8988T (cell line): ENCODE measurements at places on chromosomes 3 and 15.

DNA sequence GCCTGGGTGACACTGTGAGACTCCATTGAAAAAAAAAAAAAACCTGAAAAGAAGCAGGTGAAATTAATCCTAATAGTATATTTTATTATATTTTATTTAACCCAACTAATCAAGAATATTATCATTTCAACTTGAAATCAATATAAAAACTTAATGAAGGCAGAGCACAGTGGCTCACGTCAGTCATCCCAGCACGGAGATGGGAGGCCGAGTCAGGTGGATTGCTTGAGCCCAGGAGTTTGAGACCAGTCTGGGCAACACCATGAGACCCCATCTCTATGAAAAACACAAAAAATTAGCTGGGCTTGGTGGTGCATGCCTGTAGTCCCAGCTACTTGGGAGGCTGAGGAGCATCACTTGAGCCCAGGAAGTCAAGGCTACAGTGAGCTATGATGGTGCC is 33.3 kb upstream of the SLC41A3 start:
- no peak for DNase-seq

DNA sequence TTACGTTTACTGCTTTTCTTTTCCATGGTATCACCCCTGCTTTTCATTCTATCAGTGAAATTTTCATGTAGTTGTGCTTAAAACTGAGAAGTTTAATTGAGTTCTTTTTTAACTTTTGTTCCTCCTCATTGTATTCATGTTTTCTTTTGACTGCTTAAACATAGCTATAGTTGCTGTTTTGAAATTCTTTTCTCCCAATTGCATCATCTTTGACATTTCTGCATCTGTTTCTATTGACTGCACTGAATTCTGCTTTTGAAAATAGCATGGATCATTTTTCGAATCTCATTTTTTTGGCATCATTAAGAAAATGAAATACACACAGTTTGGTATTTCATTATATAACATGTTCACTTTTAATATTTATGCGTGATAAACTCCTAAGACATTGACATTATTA is 694.9 kb downstream of the MECOM start:
- no peak for DNase-seq

DNA sequence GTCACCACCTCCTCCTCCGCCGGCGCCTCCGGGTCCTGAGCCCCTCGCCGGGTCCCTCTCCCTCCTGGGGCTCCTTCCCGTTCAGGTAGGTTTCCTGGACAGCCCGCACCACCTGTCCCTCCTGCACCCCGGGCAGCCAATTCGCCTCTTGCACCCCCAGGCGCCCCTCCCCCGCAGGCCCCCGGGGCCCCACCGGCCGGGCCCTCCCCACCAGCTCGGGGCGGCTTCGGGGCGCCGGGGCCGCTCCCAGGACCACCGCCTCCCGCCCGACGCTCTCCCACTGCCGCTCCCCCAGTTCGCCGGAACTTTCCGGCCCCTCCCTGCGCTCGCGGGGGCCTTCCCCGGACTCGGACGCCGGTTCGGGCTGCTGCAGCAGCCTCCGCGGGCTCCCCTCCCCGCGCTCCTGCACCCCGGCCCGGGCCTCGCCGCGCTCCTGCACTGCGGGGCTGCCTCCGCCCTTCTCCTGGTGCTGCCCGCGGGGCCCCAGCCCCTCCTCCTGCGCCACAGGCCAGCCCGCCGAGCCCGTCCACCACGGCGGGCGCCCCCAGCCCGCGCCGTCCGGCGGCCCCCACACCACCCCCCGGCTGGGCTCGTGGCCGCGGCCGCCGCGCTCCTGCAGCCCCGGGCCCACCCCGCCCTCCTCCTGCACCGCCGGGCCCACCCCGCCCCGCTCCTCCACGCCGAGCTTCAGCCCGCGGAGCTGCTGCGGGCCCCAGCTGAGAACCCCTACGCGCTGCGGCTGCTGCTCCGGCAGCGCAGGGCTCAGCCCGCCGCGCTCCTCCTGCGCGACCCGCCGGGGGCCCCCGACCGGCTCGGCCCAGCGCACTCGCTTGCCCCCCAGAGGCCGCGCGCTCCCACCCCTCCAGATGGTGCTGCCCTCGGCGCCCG is 587 bp upstream of the TNK2 start:
- peak; percentile 89 for DNase-seq

- DNase-seq: no peak
Measured at GRCh38 chr15:33453761-33454160, 143.0 kb downstream of the RYR3 start.

DNA sequence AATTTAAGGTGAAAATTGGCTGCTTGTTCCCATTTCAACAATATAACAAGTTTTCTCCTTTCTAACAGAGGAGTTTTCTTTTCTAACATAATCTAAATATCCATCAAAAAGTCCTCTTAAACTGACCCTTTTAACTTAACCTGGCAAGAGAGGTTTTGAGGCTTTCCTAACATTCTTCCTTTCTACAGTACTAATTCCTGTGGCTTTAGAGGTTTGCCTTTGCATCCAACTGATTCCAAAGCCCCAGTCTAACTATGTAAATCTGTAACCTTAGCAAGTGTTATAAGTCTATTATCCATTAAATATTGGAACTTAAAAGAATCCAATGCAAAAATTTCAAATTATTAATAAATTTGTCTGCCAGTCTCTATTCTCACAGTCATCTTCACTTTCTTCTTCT is 134.1 kb downstream of the ISL2 start:
- no peak for DNase-seq

DNA sequence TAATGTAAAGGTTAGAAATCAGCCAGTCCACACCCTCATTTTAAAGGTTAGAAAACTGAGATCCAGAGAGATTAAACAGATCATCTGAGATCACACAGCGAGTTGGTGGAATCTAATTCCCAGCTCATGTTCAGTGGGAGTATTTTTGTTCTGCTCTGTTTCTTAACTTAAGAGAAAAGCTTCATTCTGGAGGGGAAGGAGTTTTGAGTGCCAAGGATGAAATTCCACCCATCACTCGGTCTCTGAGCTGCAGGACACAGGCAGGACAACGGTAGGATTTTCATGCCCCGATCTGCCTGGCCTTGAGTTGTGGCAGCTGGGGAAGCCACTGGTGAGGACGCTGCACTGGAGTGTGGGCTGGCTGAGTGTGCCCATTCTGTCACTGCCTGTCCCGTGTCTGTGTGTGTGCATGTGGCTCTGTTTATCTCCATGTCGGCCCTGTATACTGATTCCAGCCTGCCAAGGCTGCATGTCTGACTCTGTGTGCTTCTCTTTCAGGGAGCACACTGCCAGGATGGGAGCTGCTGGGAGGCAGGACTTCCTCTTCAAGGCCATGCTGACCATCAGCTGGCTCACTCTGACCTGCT is 94.3 kb downstream of the CEMIP start:
- no peak for DNase-seq

GRCh38 chr3:158617982-158618875 is 26.1 kb upstream of the GFM1 start:
- no peak for DNase-seq

DNA sequence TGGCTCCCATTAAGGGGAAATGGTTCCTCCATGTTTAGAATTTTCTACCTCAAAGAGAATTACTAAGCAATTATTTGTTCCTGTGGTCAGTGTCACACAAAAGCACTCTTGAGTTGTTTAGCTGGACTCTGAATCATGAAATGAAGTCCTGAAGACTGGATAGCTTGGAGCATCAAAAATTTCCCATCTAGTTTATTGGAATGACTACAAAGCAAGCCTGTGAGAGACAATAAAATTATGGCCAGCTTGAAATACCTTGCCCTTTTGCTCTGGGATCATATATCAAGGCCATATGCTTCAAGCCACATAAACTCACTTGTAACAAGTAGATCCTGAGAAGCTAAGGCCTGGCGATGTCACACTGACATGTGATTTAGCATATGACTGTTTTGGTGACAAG is 292.3 kb downstream of the TIGIT start:
- DNase-seq: no peak

- no peak for DNase-seq
Measured at GRCh38 chr3:12275974-12276650, 12.8 kb upstream of the PPARG start.

DNA sequence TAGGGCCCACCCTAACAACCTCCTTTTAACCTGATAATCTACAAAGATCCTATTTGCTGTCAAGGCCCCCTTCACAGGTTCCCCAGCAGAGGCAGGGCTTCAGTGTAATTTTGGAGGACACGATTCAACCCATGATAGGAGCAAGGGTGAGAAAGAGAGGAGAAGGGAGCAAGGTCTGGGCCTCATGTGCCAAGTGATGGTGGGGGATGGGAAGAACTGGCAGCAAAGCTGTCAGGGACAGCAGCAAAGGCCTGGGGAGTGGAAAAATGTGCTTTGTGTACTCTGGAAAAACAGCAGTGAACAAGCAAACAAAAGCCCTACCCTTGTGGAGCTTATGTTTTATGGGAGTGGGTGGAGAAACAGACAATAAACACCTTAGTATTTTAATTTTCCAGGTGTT is 2.7 kb upstream of the GALNT15 start:
- no peak for DNase-seq

DNA sequence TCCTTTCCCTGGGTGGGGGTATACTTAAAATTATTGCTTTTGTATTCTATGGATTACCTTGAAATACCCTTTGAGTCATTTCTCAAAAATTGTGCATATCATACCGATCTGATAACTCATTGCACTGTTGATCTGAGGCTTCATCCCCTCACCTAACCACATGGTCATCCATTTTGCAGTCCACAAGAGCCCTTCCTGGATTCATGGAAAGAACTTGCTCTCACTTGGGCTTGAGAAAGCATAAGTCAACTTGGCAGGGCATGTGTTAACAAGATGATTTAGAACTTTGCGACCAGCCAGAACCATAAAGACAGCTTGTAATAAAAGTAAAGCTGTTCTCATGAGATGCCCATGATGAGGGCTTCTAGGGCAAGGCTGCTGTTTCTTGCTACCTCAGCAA is 22.2 kb downstream of the MME start:
- DNase-seq: no peak

GRCh38 chr3:42961633-42962032 is 17.5 kb upstream of the GASK1A start:
- no peak for DNase-seq

GRCh38 chr3:29438580-29438979 is 157.7 kb downstream of the RBMS3 start:
- no peak for DNase-seq

- no peak for DNase-seq
Measured at GRCh38 chr3:86991840-86992435, 989 bp upstream of the VGLL3 start.

- no peak for DNase-seq
Measured at GRCh38 chr15:39976291-39977274, 42.7 kb downstream of the EIF2AK4 start.

DNA sequence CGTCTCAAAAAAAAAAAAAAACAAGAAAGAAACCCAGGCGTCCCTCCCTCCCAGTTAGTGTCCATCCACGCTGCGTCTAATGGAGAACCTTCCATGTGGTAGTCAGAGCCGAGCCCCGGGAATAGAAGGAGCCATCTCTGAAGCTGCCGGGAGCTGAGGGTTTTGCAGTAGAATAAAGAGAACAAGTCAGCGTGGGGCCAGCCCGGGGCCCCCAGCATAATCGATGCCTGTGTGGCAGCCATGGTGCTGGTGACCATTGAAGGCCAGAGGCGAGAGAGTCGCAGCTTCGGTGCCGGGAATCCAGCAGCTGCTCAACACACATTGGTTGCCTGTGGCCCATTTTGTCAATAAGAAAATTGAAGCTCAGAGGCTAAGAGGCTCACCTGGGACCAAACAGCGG is 151.7 kb downstream of the CHSY1 start:
- DNase-seq: no peak

DNA sequence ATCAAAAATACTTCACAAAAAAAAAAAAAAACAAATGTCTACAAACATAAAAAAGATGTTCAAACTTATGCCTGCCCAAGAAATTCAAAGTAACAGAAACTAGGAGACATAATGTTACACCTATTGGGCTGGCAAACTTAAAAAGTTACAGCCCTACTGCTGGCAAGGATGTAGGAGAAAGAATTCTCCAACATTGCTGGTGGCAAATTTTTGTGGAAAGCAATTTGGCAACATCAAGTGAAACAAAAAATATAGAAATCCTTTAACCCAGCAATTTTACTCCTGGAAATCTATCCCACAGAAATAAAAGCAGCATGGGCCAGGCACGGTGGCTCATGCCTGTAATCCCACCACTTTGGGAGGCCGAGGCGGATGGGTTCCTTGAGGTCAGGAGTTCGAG is 73.2 kb downstream of the STAG1 start:
- DNase-seq: no peak

DNA sequence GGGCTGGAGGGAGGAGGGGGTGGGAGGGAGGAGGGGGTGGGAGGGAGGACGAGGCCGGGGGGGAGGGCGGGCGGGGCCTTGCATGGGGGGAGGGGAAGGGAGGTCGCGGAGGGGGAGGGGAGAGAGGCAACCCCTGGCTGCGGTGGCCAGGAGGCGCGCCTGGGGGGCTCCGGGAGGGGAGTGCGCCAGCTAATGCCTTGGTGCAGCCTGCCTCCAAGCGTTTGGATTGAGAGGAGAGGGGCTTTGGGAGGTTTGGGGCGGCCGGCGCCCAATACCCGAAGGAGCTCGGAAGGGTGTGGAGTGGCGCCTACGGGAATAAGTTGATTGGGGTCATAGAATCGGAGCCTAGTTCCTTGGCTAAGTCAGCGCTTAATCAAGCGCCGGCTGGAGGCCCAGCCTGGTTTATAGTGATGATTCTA is 557 bp downstream of the TFG start:
- DNase-seq: peak; percentile 14

DNA sequence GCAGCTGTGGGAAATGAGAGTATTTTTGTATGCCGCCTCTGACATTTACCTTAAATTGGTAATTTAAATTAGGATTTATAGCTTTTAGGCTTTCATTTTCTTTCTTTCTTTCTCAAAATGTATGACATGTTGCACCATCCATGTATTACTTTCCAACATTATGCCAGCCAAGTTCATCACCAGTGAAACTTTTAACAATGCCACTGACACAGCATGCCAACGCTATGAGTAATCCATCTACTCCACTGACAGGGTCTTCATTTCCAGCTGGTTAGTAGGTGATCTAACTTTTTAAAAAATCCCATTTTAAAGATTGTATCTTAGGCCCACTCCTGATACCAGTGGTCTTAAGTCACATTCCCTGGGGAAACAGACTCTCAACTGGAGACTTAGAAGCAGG is 21.8 kb upstream of the CLDN16 start:
- DNase-seq: no peak

GRCh38 chr3:66499881-66500575 is 794 bp downstream of the LRIG1 start:
- DNase-seq: peak; percentile 43

GRCh38 chr3:41265011-41265545 is 65.8 kb downstream of the CTNNB1 start:
- peak; percentile 42 for DNase-seq

GRCh38 chr3:3683261-3683660 is 116.0 kb upstream of the LRRN1 start:
- no peak for DNase-seq

GRCh38 chr3:16589867-16590624 is 15.2 kb downstream of the DAZL start:
- DNase-seq: no peak

- DNase-seq: no peak
Measured at GRCh38 chr3:160956785-160957184, 148.4 kb downstream of the B3GALNT1 start.

GRCh38 chr3:50167841-50168209 is 12.7 kb downstream of the SEMA3F start:
- no peak for DNase-seq
